Lower leg skin (tissue), 4 donors: ENCODE measurements at places on chromosomes 5 and 9. TPM values are rescaled to one million over a fixed set of nuclear protein-coding genes. Genes with fewer than 3 reads are reported as not detected.

- DNase-seq: no peak
Observed at GRCh38 chr5:151498395-151499155, 51.2 kb downstream of the SLC36A1 start.

- no peak for DNase-seq
Observed at GRCh38 chr5:178113841-178114324, 551 bp downstream of the N4BP3 start.

- peak; percentile 78 for DNase-seq
Observed at GRCh38 chr9:93112116-93112863, 16.3 kb downstream of the CARD19 start.

DNA sequence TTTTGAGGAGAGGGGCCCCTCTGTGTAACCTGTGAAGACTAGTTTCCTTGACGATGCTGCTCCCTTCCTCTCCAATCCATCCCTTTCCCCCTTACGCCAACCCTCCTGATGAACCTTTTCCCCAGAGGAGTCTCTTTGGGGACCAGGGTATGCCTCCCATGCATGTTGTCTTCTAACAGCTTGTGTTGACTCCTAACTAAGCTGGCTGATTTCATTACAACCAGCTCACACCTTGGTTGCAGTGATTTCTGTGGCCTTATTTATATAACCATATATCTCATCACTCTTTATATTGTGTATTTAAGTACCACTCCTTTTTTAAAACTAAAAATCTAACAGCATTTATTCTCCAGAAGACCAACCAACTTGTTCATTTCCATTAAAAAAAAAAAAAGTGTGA is 42.5 kb downstream of the SFXN1 start:
- DNase-seq: no peak

DNA sequence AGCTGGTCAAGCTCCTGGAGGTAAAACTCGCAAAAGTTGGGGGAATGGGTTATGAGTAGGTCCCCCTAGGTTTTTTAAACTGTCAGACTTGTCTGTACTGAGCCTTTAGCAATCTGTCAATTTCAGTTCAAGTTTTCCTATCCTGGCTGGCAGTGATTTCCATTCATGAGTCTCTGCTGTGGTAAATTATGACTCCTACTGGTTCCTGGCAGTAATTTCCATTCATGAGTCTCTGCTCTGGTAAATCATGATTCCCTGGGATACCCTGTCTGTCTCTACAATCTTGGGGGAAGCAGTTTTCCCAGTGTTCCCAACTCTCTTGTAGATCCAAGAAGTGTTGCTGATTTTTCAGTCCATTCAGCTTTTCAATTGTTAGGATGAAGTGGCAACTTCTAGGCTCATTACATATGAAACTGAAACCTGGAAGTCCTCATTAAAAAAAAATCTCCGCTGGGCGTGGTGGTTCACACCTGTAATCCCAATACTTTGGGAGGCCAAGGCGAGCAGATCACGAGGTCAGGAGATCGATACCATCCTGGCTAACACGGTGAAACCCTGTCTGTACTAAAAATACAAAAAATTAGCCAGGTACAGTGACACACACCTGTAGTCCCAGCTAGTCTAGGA is 91.3 kb upstream of the GPBP1 start:
- no peak for DNase-seq

The ADAMTS12 gene
- 1.2 TPM for total RNA-seq

The SV2C gene
- total RNA-seq: 0.25 TPM

DNA sequence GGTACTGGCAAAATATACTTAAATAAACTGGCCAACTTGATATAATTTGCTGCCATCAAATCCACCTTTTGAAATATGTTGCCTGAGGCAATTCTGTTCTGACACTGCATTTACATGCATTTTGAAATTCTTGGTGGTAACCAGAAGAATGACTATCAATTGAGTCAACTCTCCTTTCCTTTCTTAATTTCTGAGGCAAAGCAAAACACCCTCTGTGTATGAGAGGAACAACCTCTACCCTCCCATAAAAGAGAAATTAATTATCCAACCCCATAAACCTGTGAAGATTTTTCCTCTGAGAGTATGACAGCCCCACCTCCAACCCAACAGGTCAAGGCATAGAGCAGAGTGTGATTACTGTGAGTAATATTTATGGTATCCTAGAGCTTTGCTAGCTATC is 286.8 kb downstream of the NR2F1-AS1 start:
- no peak for DNase-seq

The ARHGEF39 gene
- total RNA-seq: 7.6 TPM

DNA sequence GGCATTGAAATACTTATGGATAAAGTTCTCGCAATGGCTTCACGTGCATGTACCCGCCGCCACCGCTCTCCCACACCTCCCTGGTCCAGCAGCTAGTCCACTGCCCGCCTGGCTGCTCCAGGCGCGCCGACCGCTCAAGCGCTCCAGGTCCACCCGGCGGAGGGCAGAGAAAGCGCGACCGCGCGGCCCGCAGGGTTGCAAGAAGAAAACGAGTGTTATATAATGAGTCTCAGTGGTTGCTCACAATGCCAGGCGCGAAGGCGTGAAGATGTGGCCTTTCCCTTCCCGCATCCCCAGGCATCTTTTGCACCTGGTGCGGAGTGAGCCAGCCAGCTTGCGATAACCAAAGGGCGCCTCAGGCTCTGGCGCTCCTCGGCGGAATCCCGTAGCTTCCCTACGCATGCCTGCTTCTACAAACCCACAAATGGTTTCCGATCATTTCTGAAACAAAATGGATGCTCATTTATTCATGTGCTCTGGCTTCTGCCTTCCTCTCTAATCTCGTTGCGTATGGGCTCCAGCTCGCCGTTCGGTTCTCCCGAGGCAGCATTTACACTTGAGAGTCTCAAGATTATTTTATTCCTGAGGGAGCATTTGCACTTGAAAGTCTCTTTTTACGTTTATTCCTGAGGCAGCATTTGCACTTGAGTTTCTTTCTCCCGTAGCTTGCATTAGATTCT is 25.7 kb downstream of the CDKN2A start:
- DNase-seq: peak; percentile 78

The FAM193B gene
- total RNA-seq: 128 TPM

- DNase-seq: no peak
Observed at GRCh38 chr5:168604436-168604835, 25.3 kb upstream of the PANK3 start.

The SYK gene
- total RNA-seq: 22.7 TPM

- no peak for DNase-seq
Observed at GRCh38 chr9:92948038-92948534, 763 bp downstream of the FGD3 start.

DNA sequence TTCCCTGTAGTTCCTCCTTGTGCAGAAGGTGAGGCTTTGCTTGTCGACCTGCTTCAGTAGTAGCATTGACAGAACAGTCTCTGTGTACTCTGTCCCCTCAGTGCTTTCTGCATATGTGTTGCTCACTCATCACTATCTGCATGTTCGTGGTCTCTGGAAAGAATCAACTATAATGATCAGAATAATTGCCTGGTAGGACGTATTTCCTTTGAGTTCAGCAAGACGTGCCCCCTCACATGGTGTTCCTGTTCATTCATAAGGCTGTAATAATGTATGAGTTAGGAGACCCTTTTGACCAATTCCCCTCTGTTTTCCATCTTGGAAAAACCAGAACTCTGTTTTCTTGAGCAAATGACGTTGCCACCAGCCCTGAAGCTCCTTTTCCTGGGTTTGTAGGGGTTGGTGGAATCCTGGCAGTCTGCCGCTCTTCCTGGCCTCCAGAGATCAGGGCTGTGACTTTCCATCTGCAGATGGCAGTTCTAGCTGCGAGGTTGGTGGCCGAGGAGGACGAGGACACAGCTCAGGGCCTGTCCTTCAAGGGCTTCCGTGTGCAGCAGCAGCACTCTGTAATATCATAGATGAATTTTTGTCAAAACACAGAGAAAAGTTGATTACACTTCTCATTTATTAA is 61.9 kb downstream of the EXOSC2 start:
- no peak for DNase-seq

The ZNF474 gene
- 0.91 TPM for total RNA-seq

DNA sequence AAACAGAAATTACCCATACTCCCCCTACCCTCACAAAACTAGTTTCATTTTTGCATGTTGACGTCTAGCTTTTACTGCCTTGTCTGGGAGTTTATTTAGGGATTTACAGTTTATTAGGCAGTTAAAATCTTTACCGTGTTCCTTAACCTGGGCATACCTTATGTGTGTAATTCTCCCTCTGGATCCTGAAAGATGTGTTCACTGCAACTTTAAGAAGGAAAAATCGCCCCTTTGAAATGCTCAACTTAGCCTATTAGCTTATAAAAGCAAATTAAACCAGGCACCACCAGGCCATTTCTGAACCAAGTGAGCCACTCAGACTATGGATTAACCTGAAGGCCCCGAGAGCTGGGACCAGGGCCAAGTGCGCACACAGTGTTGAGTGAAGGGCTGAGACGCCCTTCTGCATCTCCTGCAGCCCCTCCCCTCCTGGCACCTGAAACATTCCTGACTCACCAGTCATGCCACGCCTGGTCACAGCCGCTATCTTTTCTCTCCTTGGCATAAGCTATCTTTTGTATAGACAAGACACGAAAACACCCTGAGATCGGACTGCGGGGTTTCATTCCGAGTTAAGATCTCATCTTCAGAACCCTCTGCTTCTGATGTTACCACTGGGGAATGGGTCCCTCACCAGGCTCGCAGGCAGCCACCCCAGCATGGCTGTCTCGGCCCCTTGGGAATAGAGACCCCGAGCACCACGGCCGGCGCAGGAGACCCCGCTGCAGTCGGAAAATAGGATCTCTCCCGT is 111.9 kb downstream of the ROR2 start:
- no peak for DNase-seq

GRCh38 chr5:59133764-59134261 is 550.9 kb downstream of the RAB3C start:
- no peak for DNase-seq

DNA sequence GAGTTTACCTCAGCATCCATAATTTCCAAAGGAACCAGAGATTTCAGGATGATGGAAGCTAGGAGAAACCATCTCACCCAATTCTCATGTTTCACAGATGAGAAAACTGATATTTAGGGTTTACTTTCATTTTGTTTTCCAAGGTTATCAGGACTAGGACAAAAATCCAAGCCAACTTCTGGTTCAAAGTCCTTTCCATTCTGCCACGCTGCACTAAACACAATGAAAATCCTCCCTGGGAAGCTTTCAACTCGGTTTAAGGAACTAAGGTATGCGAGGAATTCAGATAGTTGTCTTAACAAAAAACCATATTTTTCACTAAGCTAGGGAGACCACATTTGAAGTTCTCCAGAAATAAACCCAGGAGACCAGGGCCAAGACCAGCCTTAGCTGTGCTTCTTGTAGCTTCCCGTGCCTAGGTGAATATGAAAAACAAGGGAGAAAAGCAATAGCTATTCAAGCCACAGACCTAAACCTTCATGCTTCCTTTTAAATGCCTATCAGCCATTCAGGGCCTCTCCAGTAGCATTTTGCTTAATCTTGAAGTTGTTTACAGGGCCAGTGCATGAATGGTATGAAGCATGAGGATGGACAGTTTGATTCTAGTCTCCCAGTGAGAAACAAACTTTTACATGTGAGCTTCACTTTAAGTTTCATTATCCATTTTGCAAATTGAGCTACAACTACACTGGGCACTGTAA is 167.9 kb downstream of the DENND1A start:
- DNase-seq: no peak

The INSL6 gene
- not detected for total RNA-seq

DNA sequence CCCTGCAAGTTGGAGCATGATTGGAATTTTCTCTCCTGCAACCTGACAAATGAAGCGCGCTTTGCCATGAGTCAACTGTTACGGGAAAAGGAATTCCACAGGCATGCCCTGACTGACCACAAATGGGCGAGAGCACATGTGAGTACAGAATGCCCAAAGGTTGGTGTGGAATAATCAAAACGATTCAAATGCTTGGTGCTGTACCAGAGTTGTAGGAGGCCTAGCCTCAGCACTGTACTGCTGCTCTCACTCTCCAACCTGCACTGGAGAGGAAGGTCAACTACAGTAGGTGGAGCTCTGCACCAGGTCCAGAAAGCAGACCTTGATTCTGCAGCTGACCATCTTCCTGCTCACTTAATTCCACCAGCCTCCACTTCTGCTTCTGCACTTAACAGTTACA is 406.9 kb upstream of the ACTBL2 start:
- no peak for DNase-seq

- no peak for DNase-seq
Observed at GRCh38 chr9:137057545-137057944, 3.7 kb upstream of the ENTPD2 start.

GRCh38 chr9:68749579-68750159 is 44.6 kb downstream of the PIP5K1B start:
- no peak for DNase-seq

GRCh38 chr5:56567278-56567677 is 248.1 kb upstream of the MAP3K1 start:
- DNase-seq: no peak
